ENCODE measurements at places on chromosomes 2 and 18. TPM values are rescaled to one million over a fixed set of nuclear protein-coding genes. Genes with fewer than 3 reads are reported as not detected.

Gene IL36RN
- total RNA-seq, result not detected

Gene RGPD3
- total RNA-seq, result 1.2 TPM

Gene KATNAL2
- 3.7 TPM for total RNA-seq

Gene NPPC
- 0.41 TPM for total RNA-seq

Gene MSTN
- 0.82 TPM for total RNA-seq

Gene NDUFS1
- total RNA-seq, result 86.8 TPM

Gene DNMT3A
- total RNA-seq, result 71.3 TPM

Gene UCN
- total RNA-seq, result 1.2 TPM

Gene CRYGD
- total RNA-seq, result 2.4 TPM

Gene CSRNP3
- 214 TPM for total RNA-seq

Gene ASB18
- total RNA-seq, result 0.82 TPM

Gene ZSCAN30
- total RNA-seq, result 15.5 TPM

Gene SPATA3
- not detected for total RNA-seq

Gene FSHR
- not detected for total RNA-seq

Gene ASPRV1
- total RNA-seq, result 2.0 TPM

Gene HOXD3
- total RNA-seq, result not detected

Gene SPR
- 1.6 TPM for total RNA-seq

Gene NABP1
- total RNA-seq, result 3.3 TPM

Gene AMER3
- total RNA-seq, result 44.0 TPM

Gene CXCR2
- total RNA-seq, result under 0.01 TPM

Gene MYO5B
- total RNA-seq, result 9.8 TPM

Gene FTCDNL1
- total RNA-seq, result 2.0 TPM

Gene NGEF
- total RNA-seq, result 50.1 TPM

Gene MAPK4
- total RNA-seq, result 23.6 TPM

Gene SERPINB12
- not detected for total RNA-seq

Gene CCBE1
- total RNA-seq, result 32.6 TPM

Gene COPS8
- total RNA-seq, result 148 TPM

Gene GPATCH11
- total RNA-seq, result 21.6 TPM

Gene ITPRIPL1
- 4.9 TPM for total RNA-seq

Gene CHAC2
- 6.5 TPM for total RNA-seq

Gene IL1F10
- not detected for total RNA-seq

Gene HNMT
- total RNA-seq, result 64.0 TPM

Gene CYP20A1
- 30.6 TPM for total RNA-seq

Gene BOLL
- total RNA-seq, result not detected

Gene SERPINB10
- 0.41 TPM for total RNA-seq

Gene MROH2A
- total RNA-seq, result not detected

Gene CABYR
- total RNA-seq, result 24.1 TPM

Gene FAM237A
- total RNA-seq, result not detected

Gene C2orf78
- total RNA-seq, result not detected

Gene CCNT2
- 66.0 TPM for total RNA-seq

Gene MTLN
- 39.1 TPM for total RNA-seq

Gene UGT1A5
- not detected for total RNA-seq

Gene PSMA8
- total RNA-seq, result not detected

Gene COLEC12
- 16.7 TPM for total RNA-seq

Gene EGR4
- not detected for total RNA-seq

Gene OSBPL6
- 11.4 TPM for total RNA-seq

Gene RGPD4
- not detected for total RNA-seq

Gene IL1A
- total RNA-seq, result 0.41 TPM

Gene CPLX4
- not detected for total RNA-seq

Gene TGFA
- 14.3 TPM for total RNA-seq

Gene IL1R1
- total RNA-seq, result 0.41 TPM

Gene RAB11FIP5
- total RNA-seq, result 5.7 TPM

Gene GALNT5
- total RNA-seq, result under 0.01 TPM

Gene CACNB4
- 42.4 TPM for total RNA-seq
